ENCODE measurements at places on chromosomes 16 and 17.

DNA sequence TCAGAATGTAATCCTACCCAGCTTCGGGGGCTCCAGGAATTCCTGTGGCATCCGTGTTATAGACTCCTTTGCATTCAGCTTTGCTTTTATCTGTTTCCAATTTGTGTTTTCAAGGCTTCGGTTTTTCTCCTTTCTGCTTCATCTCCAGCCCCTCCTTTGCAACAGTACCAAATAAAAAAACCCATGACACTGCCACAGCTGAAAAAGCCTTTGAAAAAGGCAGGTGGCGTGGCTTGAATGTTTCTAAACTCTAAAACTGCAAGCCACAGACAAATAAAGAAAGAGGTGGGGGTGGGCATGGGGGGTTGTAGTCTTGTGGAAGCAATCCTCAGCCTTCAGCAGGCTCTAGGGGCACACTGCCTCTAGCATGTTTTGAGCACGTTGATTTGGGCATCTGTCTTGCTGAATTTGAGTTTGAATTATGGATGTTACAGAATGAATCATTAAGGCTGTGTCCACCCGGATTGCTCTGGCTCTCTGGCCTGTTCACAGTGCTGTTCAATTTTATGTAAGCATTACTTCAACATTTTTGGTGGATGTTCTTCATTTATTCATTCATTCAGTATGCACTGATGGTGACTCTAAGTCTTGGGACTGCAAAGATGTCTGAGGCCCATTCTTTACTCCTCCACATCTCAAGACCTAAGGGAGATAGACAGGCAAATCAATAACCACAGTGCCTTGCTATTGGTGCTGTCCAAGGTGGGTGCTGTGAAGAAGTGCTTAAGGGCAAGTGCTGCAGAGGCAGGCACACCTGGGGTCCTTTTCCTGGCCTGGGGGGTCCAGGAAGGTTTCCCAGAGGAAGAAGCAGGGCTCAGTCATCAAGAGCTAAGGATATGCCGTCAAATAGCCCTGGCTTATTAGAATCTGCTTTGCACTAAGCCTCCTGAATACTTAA, 77.4 kb downstream of the CDH13 start:
- DNase-seq, result peak; percentile 9

GRCh38 chr17:37440424-37440823, 33.7 kb downstream of the TADA2A start:
- DNase-seq, result no peak

DNA sequence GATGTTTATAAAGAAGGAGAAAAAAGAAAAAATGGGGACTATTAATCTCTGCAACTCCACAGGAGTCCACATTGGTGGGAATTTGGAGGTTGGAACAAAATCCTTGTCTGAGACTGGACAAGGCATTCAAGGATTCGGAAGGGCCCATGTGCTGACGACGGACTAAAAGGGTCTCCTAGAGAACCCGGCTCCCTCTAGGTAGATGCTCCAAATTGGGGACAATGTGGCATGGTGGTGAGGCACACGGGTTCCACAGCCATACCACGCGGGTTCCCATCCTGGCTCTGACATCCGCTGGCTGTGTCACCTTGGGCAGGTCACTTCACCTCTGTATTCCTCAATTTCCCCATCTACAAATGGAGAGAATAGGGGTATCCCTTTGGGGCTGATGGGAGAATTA, 227.4 kb downstream of the C16orf78 start:
- no peak for DNase-seq

GRCh38 chr17:80826346-80826954, 165.2 kb upstream of the CHMP6 start:
- DNase-seq, result no peak

DNA sequence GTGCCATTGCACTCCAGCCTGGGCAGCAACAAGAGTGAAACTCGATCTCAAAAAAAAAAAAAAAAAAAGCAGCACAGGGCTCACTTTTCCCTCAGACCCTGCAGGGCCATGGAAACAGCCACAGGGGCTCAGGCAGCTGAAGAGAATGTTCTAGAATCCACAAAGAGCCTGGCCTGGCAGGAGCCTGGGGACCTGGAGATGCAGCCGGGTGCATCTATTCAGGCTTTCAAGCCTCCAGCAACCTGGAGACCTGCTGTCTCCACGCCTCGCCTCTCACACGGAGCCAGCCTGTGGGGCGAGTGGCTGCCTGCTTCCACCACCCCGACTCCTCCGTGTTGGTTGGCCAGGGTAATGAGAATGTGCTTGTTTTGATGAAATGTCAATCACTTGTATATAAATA, 44.0 kb upstream of the MEAK7 start:
- DNase-seq, result no peak

DNA sequence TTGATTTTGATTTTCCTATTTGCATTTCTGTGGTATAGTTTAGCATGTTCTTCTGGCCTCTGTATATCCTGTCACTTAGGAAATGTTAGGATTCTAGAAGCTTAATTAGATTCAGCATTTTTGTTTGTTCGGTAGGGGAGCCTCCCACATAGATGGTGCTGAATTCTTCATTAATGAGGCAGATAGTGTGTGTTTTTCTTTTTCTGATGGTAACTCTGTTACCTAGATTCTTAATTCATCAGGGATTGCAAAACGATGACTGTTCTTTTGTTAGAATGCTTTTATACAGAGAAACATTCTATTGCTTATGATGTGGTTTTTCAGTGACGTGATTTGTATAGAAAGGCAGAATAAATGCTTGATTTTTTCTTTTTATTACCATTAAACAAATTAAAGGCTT, 19.0 kb downstream of the BANP start:
- DNase-seq, result no peak

GRCh38 chr17:68196394-68197090, 51.3 kb upstream of the AMZ2 start:
- DNase-seq, result no peak

DNA sequence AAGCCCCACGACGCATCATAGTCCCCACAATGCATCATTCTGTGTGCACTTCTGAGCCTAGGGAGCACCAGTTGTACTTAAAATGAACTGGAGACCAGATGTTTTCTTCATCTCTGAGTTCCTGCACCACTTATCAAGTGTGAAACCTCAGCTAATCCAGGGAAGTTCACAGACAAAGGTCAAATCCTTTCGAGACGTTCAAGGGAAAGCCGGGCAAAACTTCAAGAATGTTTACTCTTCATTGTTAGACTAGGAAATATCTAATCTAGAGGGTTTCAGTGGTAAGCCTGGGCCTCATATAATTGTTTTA, 4.6 kb upstream of the PMP22 start:
- DNase-seq, result no peak

- DNase-seq, result no peak
These were observed 87.2 kb downstream of the MAP2K4 start for GRCh38 chr17:12107905-12108304.

DNA sequence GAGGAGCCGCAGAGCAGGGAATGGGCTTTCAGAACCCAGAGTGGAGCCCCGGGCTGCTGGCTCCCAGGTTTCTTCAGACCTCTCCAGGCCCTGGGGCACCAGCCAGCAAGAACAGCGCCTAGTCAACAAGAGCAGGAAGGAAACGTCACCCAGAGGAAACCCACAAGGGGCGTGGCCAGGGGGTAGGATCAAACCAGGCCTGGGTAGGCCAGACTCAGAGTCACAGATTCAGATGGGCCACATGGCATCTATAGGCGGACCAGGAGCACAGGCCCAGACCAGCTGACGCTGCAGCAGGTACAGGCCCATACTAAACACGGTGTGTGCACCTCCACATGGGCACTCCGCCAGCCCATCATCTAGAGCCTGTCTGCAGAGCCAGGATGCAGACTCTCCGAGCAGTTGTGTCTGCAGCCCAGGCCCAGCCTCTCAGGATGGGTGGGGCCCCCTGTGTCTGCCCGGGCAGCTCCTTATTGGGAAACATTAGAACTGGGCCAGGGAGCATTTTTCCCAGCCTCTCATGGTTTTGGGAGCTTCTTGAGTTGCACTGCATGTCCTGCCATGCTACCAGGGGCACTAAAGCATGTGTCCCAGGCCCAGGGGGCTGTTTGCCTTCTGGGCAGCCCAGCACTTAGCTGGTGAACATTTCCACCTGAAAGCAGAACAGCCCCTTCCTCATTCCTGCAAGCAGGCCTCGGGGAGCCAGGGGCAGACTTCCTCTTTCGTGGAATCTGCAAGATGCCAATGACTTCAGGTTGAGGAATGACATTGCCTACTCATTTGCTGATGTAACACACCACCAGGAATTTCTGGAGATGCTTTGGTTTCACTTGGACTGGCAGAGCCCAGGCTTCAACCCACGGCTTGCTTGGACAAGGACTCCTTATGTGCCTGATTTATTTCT, at the start of gene NLRP1:
Gene NLRP1 (minus strand): TSS at position 127 of the 904 bp plus-strand sequence. CDS start 552 bp downstream, outside the sequence.
- DNase-seq, result peak; percentile 35

DNA sequence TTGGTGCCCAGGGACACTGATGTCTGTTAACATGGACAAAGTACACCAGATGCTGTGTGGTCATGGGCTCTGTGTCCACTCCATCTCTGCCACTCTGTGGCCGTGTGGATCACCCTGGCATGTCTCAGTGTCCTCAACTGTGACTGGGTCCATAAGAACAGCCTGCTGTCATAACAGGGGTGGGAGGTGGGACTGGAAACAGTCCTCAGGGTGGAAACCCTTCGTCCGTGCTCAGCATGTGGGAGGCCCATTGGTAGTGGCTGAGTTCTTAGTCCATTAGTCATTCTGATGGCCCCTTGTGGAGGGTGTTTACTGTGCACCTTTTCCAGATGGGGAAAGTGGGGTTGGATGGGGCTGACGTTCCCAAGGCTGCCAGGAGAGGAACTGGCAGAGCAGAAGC, 12.8 kb downstream of the FLYWCH2 start:
- no peak for DNase-seq

- DNase-seq, result no peak
These were observed 8.3 kb upstream of the TBX21 start for GRCh38 chr17:47724705-47725104.

DNA sequence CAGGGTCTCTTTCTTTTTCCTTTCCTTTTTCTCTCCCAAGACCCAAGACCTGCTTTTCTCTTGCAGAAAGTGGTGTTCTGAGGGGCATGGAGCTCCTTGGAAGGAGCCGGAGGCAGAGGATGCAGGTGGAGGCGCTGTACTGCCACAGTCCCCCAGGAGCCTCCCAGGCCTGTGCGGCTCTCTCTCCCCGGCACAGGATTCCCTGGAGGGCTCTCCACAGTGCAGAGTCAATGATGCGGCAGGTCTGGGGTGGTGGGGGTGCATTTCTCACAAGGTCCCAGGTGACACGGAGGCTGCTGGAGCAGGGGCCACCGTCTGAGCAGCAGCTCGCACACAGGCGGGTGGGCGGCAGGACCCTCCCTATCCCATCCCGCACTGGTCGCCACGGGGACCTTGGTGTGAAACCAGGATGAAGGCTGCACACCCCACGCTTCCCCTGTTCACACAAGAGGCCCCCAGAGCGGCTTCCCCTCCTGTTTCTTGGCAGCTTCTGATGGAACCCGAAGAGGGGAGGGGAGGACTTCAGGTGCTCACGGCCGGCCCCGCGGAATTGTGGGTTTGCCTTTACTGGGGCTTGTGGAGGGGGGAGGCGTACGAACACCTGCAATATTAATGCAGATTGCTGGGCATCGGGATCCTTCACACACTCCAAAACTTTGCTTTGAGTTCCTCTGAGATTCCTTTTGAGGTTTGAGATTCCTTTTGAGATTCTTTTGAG, 186.9 kb downstream of the ENGASE start:
- no peak for DNase-seq

DNA sequence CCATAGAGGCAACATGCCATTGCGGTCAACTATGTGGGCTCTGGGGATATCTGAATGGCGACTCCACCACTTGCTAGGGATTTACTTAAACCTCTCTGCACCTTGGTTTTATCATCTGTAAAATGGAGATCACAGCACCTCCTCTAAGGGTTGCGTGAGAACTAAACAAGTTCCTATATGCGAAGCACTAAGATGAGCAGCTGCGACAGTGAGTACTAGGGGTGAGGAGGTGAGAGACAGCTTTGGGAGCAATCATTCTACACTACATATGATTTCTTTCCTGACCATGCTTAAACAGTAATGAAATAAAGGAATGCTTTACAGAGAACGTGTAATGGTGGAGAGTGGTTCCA, 61.4 kb downstream of the CREBBP start:
- DNase-seq, result no peak

DNA sequence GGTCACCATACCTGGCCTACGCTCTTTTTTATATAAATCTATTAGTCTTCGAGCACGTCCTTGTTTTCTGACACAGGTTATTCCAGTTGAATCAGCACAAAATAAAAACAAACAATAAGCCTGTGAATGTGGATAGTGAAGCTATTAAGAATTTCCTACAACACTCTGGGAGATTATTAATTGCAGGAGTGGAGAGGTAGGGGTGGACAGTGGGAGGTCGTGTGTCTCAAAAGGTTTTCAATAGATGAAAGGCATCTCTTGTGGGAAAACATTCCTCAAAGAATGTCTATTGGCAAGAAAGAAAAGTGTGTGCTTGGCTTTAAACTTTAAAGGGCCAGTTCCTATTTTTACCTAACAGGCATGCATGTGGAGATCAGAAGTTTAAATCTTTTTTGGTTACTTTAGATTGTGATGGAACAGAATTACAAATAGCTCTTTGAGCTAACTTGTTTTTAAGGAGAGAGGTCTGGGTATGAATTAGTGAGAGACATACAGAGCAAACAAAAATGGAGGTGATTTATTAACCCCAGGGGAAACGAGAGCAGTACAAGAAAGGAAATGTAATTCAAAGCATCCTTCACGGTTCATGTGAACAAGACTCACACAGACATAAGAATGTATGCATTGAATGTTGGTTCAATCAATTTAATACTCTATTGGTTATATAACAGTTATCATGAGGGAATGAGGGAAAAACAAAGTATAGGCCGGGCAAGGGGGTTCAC, 9.0 kb downstream of the SMYD4 start:
- DNase-seq, result no peak

DNA sequence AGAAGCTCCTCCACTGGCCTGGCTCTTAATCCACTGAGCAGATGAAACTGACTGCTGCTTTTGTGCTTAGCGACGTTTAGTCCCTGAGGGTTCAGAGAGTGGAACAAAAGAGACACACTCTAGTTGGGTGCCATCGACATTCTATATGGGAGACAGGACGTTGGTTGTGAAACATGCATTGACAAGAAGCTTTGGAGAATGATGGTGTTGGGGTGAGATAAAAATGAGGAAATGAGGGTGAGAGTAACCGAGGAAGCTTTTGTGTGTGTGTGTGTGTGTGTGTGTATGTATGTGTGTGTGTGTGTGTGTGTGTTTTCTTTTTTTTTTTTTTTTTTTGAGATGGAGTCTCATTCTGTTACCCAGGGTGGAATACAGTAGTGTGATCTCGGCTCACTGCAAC, 89.5 kb downstream of the ABCC1 start:
- DNase-seq, result no peak

DNA sequence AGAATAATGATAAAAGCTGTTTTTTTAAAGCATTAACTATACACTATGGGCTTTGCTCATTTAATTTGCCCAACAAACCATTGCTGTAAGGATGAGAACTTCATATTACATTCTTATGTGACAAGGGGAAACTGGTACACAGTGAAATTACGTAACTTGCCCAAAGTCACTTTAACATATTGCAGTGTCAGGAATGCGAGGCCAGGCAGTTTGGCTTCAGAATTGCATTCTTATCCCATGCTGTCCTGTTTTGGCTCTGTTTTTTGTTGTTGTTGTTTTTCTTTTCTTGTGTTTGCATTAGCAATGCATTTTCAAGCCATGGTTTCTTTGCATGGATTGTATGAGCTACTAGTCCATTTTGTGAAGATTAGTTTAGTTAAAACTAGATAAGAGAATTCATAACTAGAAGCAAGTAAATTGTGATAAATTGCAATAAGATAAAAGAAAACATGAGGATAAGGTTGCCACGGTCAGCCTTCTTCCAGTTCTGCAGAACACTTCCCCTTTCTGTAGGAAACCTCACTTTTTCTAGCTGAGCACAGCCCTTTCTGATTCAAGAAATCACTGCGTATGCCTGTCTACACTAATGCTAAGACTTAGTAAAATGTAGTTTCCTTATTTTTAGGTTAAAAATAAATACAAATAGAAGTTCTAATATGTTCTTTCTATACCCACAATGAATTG, 221.3 kb upstream of the KCNJ16 start:
- no peak for DNase-seq
